ENCODE measurements at places on chromosomes 7 and 10.

- DNase-seq, result no peak
These were observed 294.8 kb downstream of the GRID1 start for GRCh38 chr10:86071758-86072157.

- DNase-seq, result no peak
These were observed 13.2 kb downstream of the NUDCD3 start for GRCh38 chr7:44477063-44477830.

DNA sequence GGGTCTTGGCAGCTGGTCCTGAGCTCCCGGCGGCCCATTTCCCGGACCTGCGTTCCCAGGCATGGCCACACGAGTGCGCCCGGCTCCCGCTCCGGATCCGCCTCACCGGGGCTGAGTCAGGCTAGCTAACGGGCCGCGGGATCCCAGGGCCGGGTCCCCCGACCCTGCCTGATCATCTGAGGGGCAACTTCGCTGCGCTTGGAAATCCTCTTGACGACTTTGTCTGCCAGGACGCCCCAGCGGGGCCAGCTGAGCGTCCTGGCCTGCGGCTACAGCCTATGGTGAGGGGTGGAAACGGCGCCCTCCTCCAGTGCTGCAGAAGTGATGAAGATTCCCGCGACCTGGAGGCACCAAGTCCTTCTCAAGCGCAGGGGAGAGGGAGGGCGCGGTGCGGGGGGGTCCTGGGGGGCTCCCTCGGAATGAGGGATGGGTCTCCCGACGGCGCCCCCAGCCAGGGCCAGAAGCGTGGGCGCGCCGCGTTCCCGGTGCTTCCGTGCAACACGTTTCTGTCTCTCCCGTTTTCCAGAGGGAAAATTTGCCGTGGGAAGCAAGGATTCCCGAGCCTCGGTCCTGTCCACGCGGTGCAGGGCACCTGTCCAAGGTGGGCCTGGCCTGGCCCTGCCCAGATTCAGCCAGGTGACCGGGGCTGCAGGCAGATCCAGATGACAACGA lies 212.4 kb downstream of the CCSER2 start:
- no peak for DNase-seq

- DNase-seq, result no peak
These were observed 15.7 kb upstream of the RELN start for GRCh38 chr7:104005197-104005596.

GRCh38 chr7:1767524-1767923 lies 97.4 kb downstream of the ELFN1 start:
- DNase-seq, result no peak

GRCh38 chr7:84547331-84547730 lies 352.7 kb upstream of the SEMA3A start:
- DNase-seq, result no peak

GRCh38 chr7:30594048-30594539 lies 584 bp upstream of the GARS1 start:
- DNase-seq, result no peak

DNA sequence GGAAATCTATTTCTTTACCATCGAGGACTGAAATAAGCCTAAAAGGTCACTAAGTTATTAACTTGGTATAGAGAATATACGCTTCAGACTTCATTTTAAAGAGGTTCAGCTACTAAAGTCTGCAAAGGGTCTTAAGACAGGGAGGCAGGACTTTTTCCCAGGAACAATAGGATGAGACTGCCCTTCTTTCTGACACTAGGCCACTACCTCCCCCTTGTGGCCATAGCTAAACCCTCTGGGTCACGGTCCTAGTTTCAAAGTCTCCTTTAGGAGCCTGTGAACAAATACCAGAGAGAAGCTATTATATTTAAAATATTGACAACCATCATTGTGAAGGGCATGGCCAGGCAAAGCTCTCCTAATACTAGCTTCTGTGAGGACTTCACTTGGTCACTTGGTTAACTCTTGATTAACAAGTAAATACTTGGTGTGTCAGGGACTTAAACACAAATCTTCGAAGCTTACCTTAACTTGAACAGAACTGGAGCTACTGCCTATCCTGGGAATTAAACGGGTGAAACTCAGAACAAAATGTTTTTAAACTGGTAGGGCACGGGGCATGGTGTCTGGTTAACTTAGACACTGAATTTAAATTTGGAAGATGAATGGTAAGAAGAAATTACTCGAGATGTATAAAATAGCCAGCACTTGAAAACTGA lies 75.6 kb downstream of the CCDC6 start:
- no peak for DNase-seq

GRCh38 chr7:141133646-141134045 lies 59.8 kb downstream of the TMEM178B start:
- no peak for DNase-seq

DNA sequence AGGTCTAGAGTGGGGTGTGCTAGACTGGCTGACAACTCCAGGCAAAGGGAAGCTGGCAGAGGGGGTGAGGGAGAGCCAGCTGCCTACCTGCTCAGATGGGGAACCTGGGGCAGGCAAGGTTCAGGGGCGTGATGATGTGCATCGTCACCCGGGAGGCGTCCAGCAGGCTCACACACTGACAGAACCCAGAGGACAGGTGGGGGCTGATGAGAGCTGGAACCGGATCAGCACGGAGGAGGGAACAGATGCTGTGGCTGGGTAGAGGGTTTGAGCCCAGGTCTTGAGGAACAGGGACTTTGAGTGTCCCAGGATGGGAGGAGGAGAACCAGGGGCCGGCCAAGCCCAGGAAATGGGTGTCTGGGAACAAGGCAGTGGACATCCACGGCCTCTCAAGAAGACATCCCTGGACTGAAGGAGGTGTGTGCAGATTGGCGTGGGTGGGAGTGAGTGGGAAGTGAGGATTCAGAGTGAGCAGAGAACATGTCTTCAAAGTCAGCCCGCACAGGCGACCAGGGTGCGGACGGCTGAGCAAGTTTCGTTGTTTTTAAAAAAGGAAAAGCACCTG lies 3.9 kb downstream of the RASGEF1A start:
- DNase-seq, result no peak

- DNase-seq, result no peak
These were observed 23.4 kb upstream of the SMIM30 start for GRCh38 chr7:113141803-113142202.

DNA sequence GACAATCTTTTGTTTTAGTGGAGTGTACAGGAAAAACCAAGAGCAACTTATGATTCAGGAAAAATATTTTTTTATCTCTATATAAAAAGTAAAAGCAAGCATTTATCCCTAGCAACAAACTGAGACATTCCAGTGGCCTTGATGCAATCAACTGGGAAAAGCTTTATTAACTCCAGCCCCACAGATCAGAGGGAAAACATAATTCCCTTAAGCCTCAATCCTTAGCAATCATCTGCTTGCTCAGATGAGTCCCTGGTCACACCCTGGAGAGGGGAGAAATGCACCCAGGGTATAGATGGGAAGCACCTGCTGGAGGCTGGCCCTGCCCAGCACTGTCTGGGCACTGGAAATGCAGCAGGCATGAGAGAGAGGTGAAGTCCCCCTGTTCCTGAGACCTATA lies 636.6 kb downstream of the TNS3 start:
- DNase-seq, result no peak

- no peak for DNase-seq
These were observed 326.2 kb upstream of the AUTS2 start for GRCh38 chr7:69272101-69272500.

GRCh38 chr7:106283831-106284713 lies 711 bp downstream of the NAMPT start:
- DNase-seq, result no peak

DNA sequence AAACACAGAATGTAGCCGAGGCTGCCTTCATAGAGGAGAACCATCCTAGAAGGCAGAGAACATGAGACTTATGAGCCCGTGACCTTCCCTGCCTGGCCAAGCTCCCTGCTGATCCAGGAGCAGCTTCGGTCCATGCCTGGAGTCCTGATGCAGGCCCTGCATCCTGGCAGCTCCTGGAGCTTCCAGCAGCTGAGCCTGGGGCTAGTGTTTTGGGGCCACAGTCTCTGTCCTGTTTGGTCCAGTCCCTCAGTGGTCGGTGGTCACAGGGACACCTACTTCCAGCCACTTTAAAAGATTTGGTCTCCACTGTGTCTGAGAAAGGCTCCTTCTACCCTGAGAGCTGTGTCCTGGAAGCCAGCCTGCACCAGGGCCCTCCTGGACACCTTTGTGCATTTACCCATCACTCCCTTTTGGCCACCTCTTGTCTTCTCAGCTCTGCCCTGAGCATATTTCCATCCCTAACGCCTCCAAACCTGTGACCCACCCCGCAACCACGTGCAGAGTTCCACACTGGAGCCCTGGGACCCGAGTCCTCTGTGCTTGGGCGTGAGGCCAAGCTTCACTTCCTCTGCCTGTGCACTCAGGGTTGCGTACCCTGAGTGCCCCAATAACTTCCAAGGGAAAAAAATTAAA lies 315.2 kb upstream of the ZNF32 start:
- DNase-seq, result no peak

DNA sequence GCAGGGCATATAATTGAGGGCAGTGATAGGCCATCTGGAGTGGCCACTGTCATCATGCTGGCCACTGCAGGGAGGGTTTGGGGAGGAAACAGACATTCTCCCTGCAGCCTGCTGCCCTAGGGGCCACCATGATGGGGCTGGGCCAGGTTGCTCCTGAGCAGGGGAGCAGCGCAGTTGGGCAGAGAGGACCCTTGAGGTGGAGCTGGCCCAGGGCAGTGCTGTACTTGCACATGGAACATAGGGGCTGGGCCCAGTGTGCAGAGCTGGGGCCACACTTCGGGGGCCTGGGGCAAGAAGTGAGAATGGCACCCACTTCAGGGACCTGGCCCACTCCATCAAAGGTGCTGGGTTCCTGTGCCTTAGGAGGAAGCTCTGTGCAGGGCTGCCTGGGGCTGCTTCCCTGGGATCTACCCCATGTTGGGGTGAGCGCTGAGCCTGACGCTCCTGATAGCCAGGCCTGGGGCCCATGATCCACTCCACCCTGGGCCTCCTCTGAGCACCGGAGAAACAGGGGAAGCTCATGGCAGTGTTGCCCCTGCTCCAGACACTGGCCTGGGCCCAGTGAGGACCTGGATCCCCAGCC lies 21.3 kb upstream of the NUB1 start:
- no peak for DNase-seq

GRCh38 chr7:1259621-1260243 lies 27.1 kb downstream of the UNCX start:
- no peak for DNase-seq

DNA sequence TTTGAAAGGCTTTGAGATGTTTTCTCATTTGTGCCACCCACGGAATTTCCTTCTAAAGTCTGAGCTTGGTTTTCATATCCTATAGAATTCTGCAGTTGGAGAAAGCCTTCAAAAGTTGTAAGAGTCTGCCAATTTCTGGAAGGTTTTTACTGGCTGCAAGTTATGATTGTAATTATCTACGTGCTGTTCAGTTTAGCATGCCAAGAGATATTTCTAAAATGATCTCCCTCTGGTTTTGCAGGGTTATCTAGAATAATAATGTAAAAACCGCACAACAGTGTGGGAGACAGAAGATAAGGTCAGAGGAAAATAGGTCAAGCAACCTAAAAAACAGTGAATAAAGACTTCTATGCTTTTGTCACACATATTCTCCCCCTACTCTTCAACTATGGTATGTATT lies 69.3 kb downstream of the MTERF1 start:
- DNase-seq, result no peak

DNA sequence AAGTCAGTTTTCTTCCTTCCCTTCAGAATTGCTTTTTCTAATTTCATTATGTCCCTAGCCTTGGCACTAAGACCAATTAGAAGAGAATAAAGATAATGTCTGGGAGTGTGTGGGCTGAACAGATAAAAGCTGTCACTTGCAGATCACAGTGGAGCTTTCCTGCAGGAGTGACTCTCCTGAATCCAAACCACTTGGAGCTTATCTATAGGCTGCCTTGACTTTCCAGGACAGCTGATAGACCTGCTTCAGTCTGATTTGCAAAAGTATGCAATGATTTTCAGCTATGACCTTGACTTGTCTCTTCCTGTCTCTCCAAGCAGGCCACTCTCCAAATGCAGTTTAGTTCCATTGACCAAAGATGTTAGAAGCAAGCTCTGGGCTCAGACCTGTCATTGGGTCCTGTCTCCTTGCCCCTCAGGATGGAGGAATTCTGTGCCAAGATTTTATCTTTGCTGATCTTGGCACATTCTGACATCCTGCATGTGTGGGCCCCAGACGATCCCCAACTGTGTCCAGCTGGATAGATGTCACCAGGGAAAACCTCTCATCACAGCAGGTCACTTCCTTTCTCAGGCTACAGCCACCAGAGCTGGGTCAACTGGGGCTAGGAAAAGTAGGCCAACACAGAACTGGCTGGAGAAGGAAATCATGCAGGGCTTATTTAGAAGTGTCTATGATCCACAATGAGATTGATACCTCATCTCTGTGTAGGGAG lies 120.9 kb upstream of the ZNF438 start:
- DNase-seq, result no peak

DNA sequence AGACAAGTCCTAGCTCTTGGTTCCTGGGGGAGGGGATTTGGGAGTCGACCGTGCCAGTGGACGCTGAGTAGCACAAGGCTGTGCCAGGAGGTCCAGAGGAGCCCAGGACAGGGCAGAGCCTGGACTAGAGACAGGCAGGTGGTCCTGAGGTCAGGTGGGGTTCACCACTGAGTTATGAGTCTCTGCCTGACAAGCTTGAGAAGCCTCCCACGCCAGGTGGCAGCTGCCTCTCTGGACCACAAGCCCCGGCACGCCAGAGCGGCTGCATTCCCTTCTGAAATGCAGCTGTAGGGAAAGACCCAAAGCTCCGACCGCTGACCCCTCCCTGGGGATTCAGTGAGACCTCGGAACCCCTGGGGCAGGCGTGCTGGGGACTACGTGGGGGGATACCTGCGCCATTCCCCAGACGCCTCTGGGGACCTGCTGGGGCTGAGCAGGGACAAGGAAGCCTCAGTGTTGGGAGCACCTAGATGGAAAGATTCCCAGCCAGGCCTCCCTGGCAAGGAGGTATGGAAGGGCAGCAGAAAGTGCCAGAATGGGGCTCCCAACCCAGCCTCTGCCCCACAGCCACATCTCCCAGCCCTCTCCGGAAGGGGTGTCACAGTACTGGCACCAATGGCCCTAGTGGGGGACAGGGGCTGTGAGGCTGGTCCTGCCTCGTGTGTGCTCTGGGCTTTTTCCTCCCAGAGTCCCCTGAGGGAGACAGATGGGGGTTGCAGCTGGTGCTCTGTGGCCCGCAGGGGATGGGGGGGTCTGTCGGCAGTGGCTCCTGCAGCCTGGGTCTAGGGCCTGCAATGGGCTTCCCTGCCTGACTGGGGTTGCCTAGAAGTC lies 29.0 kb downstream of the PDGFA start:
- no peak for DNase-seq

- no peak for DNase-seq
These were observed 100.5 kb upstream of the NRP1 start for GRCh38 chr10:33434933-33435332.

DNA sequence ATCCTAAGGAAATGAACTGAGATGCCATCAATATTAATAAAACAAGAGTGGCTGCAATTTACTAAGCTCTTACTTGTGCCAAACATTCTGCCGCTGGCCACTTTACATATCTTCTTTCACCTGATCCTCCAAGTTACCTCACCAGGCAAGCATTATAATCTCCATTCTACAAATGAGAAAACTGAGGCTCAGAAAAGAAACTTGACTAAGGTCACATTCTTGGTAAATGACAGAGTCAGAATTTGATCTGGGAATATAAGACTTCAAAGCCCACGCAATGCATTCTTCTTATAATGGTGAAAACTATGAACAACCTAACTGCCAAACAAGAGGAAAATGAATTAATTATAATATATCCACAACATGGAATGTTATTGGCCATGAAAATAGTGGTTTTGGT lies 46.1 kb upstream of the SMNDC1 start:
- DNase-seq, result no peak

Measured in AG04449 (cell line).